ENCODE measurements at places on chromosomes 7 and 10.

GRCh38 chr7:50528266-50529092, 36.7 kb downstream of the DDC start:
- no peak for DNase-seq

- DNase-seq = no peak
Measured at GRCh38 chr7:17422966-17423365, 124.5 kb downstream of the AHR start.

- DNase-seq = no peak
Measured at GRCh38 chr10:72834183-72834825, 59.2 kb upstream of the OIT3 start.

GRCh38 chr10:74040200-74041126, 42.5 kb downstream of the VCL start:
- no peak for DNase-seq

DNA sequence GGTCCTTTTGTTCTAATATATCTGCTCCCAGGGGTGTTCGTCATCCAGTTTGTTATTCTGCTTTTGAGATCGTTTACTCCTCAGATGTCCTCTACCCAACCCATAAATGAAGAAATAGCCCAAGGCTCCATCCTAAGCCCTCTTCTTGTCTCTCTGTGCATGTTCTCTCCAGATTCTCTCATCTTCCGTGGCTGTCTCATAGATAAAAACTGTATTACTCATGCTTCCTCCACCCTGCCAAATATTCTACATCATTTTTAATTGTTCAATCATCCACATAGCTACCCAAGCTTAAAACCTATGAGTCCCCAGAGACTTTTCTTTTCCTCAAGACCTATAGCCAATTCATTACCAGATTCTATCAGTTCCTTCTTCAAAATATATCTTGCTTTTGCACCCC, 44.9 kb downstream of the CAV1 start:
- no peak for DNase-seq

GRCh38 chr10:11337516-11337915, 273.9 kb downstream of the USP6NL start:
- no peak for DNase-seq

DNA sequence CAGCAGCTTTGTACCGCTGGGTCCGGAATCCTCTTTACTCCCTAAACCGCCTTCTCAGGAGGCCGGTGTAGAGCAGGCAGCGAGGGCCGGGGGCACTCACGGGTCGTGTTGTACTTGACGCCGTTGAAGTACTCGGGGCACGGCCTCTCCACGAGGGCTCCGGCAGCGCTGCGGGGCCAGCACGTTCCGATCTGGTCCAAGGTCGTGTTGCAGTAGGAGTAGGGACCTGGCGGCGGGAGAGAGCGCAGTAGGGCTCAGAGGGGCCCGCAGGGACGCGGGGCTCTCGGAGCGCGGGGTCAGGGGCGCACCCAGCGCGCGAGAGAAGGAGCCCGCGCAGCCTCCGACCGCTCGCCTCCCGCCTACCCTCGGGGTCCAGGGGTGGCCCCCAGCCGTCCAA, 443 bp downstream of the CRHR2 start:
- no peak for DNase-seq

GRCh38 chr10:101056365-101057151, 5.2 kb upstream of the KAZALD1 start:
- no peak for DNase-seq

GRCh38 chr7:88338503-88338902, 31.8 kb upstream of the STEAP4 start:
- DNase-seq = no peak

GRCh38 chr10:26391701-26392695, 46.1 kb upstream of the APBB1IP start:
- no peak for DNase-seq

DNA sequence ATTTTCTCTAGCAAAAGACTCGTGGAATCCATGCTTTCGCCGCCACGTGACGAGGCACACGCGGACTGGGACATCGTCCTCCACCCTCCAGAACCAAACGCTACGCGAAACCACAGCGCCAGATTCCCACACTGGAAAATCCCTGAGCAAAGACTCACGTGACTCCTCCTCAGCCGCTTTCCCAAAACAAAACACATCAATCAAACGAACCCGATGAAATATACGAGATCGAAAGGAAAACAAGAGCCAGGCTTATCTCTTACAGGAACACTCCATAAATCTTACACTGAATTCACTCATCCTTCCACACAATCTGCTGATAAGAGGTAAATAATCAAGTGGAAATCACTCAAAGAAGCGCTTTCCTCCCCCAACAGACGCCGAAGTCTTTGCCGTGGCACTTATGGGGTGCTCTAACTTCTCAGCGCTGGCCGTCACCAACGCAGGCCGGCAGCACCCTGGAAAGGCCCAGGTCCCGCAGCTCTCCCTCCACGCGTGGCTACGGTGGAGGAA, 23.8 kb downstream of the DIP2C start:
- DNase-seq = no peak

- DNase-seq = no peak
Measured at GRCh38 chr7:79598351-79598750, 144.9 kb upstream of the MAGI2 start.

DNA sequence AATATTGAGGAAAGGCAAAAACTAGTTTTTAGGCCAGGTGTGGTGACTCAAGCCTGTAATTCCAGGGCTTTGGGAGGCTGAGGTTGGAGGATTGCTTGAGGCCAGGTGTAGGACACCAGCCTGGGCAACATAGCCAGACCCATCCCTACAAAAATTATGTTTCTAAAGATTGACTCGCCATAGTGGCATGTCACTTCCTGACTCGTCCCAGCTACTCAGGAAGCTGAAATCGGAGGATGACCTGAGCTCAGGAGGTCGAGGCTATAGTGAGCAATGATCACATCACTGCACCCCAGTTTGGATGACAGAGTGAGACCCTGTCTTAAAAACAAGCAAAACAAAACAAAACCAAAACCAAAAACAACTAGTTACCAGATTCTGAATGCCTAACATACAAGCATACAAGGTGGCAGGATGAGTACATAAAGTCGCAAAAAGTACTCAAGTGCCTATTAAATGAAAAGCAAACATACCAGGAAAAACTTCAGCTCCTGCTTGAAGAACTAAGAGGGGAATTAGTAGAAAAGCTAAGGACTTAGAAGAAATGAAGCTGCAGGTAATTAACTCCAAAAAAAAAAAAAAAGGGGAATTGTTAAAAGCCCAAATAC, 14.1 kb downstream of the ZNF398 start:
- no peak for DNase-seq

GRCh38 chr7:41955893-41956675, 253.2 kb upstream of the INHBA start:
- DNase-seq = no peak

- DNase-seq = no peak
Measured at GRCh38 chr7:15929411-15929810, 242.9 kb upstream of the MEOX2 start.

DNA sequence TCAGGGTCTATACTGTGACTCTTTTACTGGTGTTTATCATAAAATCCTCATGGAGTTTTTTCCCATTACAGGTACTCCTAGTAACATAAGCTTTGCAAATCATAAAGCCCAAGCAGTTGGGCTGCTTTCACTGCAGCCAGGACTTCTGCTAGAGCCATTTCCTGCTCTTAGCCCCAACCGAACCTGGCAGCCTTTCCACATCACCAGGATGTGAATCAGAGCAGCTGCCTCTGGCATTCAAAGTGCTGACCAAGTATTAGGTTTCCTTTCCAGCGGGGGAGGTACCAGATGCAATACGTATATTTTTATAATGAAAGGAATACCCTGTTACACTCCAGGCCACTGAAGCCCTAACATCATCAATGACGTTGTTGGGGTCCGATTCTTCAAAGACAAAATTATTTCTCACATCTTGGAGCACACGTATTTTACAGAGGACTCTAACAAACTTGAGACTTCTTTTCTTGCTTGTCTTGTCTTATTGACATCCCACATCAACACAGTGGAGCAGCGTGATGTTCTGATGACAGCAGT, 3.6 kb upstream of the HTR5A start:
- DNase-seq = no peak

DNA sequence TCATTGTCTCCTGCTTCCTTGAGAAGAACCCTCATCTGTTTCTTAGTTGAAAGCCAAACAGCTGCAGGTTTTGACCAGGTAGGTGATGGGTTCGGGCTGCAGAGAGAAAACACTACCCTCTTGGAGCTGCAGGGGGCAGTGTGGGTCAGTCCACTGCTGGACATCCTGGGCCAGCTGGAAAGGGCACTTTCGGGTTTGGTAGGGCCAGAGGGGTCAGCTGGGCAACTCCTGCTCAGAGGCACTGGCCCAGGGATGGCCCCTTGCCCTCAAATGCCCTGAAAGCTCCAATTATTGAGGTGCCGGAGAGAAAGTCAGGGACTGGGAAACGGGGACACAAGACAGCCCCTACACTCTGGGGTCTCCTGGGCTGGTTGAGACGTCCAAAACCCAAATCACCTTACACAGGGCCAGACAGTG, 90.7 kb downstream of the MKI67 start:
- no peak for DNase-seq

DNA sequence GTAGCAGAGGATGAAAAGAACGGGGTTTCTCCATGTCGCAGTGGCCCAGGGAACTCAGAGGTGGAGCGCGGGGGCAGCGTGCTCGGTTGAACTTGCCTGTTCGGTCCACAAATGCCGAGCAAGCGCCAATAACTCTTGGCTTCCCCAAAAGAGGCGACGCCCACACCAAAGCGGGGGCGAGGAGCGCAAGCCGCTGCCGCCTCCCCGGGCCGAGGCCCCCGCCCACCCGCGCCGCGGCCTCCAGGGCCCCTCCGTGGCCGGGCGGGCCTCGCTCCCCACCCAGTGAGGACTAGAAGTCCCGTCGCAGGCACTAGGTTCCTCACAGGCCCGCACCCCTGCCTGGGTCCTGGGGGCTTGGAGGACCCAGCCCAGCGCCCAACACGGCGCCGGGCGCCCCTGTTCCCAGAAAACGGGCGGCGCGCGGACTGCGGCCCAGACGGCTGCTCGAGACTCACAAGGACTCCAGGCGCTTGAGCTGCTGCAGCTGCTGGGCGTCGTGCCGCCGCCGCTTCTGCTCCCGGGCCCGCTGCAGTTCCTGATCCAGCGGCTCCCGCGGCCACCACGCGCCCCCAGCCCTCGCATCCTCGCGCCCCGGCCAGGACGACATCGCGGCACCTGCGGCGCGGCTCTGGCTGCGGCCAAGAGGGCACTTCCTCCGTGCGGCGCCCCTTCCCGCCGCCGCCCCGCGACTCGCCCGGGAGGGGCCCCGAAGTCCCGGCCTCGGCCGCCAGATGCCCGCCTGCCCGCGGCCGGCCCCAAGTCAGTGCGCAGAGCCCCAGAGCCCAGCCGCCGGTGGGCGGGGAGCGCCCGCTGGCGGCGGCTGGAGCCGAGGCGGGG, 14.6 kb upstream of the FKBP9 start:
- DNase-seq = peak; percentile 34

DNA sequence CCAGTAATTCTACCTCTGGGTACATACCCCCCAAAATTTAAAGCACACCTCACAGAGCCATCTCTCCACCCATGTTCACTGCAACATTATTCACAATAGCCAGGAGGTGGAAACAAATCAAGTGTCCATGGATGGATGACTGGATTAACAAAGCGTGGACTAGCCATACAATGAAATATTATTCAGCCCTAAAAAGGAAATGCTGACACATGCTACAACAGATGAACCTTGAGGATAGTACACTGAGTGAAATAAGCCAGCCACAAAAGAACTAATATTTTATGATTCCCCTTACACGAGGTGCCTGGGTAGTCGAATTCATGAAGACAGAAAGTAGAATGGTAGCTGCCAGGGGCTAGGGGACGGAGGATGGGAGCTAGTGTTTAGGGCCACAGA, 31.1 kb upstream of the PTPRN2 start:
- no peak for DNase-seq

DNA sequence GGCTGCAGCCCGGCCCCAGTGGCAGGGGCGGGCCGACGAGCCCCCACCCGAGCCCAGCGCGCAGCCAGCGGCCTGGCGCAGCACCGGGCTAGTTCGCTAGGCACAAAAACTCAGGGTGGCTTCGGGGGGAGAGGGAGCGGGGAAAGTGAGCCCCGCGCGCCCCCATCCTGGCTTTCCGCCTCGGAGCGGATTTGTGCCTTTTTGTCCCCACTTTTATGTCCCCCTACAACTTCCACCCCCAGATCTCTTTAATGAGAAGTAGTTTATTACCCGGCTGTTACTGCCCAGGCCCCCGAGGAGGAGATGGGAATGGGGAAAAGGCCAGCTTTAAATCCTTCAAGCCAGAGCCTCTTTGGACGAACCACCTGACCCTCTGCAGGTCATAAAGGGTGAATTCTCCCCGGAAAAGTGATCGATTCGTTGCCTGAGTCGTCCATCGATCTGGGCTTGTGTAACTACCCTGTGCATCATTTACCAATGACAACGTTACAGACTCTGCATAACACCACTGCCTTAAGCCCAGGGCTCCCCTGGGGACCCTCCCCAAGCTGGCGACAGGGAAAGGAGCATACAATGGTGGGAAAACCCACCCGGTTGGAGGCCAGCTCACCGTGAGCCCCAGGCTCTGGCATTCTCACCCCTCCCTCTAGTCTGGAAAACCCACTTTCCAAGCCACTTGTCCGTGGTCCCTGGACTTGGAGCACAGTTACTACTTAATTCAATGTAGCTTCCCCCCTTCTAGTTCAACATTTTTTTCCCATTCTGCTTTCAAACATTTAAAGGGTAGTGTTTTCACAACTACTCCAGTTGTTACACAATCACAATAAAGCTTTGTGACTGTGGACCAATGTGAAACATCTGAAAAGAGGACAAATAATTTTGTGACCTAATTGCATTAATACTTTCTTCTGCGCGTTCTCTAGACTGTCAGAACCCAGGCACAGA, 748 bp upstream of the SH3PXD2A start:
- no peak for DNase-seq

DNA sequence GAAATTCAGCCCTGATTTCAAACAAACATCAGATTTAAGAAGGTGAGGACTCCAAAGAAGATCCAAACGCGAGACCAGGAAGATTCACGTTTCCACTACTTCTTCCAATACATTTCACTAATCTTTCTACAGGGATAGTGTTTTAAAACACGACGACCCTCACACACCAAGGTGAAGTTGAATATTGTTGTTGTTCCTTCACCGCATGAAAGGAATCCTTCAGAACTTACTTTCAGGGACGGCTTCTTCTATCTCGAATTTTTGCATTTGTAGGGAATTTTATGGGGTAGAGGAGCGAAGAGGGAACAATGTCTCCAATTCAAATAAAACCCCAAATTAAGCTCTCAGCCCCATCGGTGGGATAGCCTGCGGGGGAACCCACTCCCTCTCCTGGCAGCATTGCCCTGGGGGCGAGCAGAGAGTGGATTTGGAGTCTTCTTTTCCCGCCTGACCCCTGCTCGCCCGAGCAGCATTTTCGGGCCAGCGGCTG, 1.5 kb upstream of the GATA3 start:
- no peak for DNase-seq

GRCh38 chr7:29951206-29951605, 38.4 kb downstream of the SCRN1 start:
- DNase-seq = no peak

- DNase-seq = no peak
Measured at GRCh38 chr10:71409516-71410104, 12.9 kb downstream of the CDH23 start.

All from activated CD8-positive, alpha-beta memory T cell treated with anti-CD3 and anti-CD28 coated beads for 4 hours (primary cell).